ENCODE measurements at places on chromosomes 5 and 9.

GRCh38 chr5:96679293-96679692 is 17.1 kb downstream of the CAST start:
- no peak for DNase-seq

- no peak for DNase-seq
Observed at GRCh38 chr9:114798780-114799427, 6.9 kb downstream of the TNFSF15 start.

DNA sequence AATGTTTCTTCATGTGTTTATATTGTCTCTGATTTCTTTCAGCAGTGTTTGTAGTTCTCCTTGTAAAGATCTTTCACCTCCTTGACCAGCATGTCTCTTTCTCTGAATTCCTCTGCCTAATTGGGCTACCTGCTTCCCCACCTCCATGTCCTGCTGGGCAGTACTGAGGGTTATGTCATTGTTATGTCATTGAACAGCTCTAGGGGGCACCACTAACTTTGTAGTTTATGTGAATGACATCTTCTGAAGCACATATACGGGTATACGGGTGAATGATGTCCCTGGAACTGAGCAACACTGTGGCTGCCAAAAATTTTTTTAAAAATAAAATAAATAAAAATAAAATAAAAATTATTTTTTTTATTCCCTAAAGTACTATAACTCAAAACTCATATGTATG is 16.9 kb upstream of the SNCAIP start:
- no peak for DNase-seq

DNA sequence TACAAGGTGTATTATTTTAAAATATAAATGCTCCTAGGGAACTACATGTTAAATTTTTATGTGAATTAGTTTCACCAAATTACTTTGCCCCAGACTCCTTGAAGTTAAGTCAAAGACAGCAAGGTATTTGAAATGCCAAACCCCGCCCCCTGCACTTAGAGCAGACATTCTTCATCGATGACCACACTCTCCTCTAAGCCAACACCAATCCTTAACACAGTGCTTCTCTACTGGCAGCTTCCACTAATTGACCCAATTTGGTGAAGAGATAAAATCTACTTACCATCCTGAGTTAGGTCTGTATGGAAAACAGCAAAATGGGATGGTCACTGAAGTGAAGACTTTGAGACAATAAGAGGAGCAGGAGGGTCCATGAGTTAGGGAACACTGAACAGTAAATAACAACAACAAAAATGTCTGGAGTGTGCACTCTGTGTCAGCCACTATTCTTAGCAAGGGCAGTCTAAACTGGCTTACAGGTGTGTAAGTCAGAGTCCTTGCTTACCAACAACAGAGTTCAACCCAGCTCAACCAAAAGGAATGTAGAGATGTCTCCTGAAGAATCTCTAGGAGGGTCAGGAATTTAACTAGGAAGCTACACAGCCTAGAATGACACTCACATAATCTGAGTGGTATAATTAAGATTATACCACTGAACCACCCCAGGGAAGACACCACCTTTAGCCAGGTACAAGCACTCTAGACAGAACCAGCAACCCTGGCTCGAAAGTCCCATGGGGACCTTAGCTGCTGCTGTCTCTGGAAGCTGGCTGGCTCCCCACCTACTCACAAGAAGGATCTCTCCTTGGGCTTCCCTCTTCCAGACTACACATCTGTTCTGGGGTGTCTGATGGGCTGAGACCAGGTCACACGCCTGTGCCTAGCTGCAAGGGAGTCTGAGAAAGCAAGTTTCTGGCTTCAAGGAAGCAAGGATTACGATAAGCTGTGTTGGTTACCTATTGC is 8.8 kb upstream of the UBE2QL1 start:
- no peak for DNase-seq

DNA sequence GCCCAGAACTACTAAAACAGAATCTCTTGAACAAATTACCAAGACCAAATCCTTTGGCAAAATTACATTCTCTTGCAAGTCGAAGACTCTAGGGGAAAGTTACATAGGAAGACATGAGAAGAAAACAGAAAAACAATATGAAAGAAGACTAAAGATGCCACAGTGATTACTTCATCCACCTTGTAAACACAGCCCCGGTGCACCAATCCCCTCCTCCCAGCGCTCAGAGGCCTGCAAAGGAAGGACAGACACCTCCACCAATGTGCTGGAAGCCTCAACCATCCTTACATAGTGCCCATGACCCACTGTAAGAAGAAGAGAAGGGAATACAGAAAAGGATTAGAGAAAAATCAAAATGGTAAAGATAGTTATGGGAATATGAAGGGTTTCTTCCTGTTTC is 218.5 kb downstream of the SPOCK1 start:
- DNase-seq, result no peak

DNA sequence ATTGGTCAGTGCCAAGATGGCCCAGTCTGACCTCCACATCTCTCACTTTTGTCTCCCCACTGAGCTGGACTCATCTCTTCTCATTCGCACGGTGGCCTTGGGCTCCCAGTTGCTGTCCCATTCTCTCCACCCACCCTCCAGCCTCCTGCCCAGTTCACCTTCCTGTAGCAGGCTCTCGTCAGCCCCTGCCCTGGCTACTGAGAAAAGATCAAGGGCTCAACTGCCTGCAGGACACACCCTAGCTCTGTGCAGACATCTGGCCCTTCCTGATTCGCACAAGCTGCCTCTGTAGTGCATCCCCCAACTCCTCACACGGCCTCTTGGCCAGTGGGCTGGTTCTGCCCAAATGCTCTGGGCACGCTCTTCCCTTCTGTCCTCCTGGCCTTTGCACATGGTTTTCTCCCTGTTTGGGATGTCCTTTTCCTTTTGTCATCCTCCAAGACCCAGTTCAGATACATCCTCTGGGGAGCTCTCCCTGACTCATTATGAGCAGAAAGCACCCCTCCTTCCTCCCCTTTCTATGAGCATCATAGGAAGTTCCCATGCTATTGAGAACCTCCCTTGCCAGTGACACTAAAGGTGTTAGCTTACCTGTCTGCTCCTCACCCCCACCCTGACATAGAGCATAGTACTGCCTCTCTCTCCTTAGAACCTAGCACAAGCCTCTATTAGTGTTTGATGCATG is 78.5 kb upstream of the TGFBR1 start:
- DNase-seq, result no peak

- no peak for DNase-seq
Observed at GRCh38 chr5:111635916-111636570, 121.0 kb downstream of the NREP start.

- DNase-seq, result no peak
Observed at GRCh38 chr5:146920351-146920881, 41.9 kb upstream of the PPP2R2B start.

- no peak for DNase-seq
Observed at GRCh38 chr9:20379804-20380225, 242.5 kb downstream of the MLLT3 start.

GRCh38 chr5:158496624-158497023 is 603.1 kb downstream of the EBF1 start:
- no peak for DNase-seq

DNA sequence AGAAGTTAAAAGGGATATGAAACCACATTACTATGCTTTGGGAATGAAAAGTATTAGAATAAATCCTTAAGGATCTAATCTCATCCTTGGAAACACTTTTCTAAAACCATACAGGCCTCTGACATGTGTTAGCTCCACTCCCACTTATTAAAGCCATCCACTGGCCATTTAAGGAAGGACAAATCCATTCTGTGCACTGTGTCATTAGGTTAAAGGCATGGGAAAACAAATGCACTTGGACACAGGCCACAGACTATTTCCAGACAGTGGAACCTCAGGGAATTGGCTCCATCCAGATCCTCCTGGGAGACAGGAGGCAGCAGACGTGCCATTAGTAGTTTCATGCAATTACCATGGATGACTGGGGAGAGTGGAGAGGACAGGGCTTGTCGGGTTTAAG is 454.9 kb downstream of the ENC1 start:
- no peak for DNase-seq

GRCh38 chr9:69572611-69573010 is 99.6 kb downstream of the APBA1 start:
- DNase-seq, result no peak

DNA sequence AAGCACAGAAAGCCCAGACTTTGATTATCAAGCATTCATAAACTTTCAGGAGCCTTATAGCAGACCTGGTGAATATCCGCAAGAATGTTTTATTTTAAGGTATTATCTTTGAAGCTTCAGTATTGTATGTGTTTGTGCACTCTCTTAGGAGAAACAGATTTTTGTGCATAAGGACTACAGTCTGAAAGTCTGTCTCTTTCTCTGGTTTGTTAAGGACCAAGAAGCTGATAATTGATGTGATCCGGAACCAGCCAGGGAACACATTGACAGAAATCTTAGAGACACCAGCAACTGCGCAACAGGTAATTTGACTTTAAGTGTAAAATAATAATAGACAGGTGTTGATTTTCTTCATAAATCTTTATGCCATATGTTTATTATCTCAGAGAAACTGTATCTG is 22.8 kb upstream of the F2R start:
- DNase-seq, result no peak

Data from stimulated activated CD4-positive, alpha-beta T cell treated with anti-CD3 and anti-CD28 coated beads, Interleukin-1b, Interleukin-23, amount 100 ng/mL, for 1 hour (primary cell).